ENCODE measurements at places on chromosomes 2 and 18. TPM values are rescaled to one million over a fixed set of nuclear protein-coding genes. Genes with fewer than 3 reads are reported as not detected.

DNA sequence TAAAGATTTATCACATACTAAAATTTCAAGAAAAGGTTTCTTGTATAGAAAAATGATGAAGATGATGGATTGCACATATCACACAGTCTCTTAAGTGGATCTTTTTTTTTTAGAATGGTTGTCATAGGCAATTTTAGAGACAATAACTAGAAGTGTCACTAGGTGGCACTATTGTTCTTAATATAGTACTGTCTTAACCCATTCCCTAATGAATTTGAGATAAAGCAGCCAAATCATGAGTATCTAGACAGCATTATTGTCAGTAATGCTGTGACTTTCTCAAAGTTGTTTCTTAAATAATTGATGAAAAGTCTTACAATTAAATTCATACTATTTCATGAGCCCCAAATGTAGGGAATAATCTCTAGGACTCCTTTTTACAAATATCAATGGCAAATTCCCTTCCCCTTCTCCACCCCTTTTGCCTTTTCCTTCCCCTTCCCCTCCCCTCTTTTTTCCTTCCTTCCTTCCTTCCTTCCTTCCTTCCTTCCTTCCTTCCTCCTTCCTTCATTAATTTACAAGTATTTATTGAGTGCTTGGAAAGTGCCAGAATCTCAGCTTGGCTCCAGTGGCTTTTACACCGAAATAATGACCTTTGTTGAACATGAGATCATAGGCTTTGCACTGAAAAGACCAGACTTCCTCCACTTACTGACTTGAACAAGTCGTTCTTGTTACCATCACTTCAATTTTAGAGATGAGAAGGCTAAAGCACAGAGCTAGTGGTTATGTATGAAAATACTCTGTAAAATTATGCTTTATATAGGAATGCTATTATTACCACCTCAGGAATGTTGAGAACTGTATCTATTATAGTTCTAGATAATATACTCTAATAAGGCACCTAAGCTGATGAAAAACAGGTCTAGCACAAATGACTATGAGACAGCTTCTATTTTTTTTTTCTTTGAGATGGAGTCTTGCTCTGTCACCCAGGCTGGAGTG, 19.8 kb downstream of the MYL12B start:
- DNase-seq, result no peak

SKOR2 gene
- total RNA-seq, result 0.30 TPM

- no peak for DNase-seq
Observed at GRCh38 chr18:22346953-22347605, 70.6 kb downstream of the CTAGE1 start.

DNA sequence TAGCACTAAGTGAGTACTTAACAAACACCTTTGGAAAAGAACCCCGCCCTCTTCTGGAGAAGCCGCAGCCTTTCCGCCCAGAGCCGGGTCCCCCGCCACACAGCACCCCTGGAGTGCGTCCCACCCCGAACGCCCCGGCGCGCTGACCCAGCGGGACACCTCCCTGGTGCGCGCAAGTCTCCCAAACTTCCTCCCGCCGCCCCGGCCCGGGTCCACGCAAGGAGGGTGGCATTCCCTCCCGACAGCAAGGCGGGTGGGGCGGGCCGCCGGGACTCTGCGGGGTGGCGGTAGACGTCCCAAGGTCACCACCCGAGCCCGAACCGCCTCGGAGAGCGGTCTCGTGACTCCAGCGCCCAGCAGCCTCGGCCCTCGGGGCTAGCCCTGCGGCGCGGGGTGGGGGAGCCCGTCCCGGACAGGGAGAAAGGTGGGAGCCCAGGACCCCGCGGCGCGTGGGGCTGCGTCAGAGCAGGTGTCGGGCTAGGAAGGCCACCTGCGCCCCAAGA, 598 bp downstream of the CCDC93 start:
- peak; percentile 31 for DNase-seq

NT5C1B gene
- total RNA-seq, result not detected

- DNase-seq, result no peak
Observed at GRCh38 chr2:35784777-35785176, 570.8 kb upstream of the CRIM1 start.

GRCh38 chr2:135875491-135876065, 665 bp downstream of the MCM6 start:
- peak; percentile 84 for DNase-seq

DNA sequence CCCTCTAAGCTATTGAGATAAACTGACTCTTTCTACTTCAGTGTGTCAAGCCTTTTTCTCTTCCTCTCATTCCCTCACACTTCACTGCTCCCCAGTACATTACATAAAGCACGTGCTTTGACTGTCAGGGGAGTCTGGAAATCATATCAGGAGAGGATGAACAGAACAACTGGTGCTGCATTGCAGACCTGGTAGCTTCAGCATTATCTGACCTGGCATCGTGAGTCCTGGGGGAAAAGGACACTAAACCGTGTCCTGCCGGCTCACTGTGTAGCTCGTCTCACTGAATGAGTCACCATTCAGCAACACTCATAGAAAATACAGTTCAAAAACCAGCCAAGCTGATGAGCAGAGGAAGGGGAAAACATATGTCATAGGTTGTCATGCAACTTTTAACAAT, 108.5 kb upstream of the UNC80 start:
- no peak for DNase-seq

DNA sequence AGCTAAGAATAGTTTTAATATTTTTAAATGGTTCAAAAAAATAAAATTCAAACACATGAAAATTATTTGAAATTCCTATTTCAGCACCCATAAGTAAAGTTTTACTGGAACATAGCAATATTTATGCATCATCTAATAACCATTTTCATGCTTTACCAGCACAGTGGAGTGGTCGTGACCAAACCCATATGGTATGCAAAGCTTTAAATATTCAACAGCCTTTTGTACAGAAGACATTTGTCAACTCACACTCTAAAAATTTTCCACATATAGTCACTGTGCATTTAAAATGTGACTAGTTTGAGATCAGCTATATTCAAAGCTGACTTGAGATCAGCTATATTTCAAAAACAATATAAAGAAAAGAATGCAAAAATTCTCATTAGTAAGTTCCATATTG, 46.2 kb downstream of the PUM2 start:
- no peak for DNase-seq

GRCh38 chr18:58529714-58530354, 99.1 kb downstream of the ALPK2 start:
- DNase-seq, result peak; percentile 63

KYNU gene
- total RNA-seq, result 0.14 TPM

GRCh38 chr2:78982638-78983330, 42.7 kb upstream of the REG3G start:
- no peak for DNase-seq

- no peak for DNase-seq
Observed at GRCh38 chr2:218805627-218806026, 23.7 kb downstream of the CYP27A1 start.

- no peak for DNase-seq
Observed at GRCh38 chr2:135773917-135774316, 32.3 kb downstream of the UBXN4 start.

DNA sequence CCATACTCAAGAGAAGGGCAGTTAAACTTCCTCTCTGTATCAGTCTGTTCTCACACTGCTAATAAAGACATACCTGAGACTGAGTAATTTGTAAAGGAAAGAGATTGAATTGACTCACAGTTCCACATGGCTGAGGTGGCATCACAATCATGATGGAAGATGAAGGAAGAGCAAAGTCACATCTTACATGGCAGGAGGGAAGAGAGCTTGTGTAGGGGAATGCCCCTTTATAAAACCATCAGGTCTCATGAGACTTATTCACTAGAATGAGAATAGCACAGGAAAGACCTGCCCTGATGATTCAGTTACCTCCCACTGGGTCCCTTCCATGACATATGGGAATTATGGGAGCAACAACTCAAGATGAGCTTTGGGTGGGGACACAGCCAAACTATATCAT, 1.4 kb upstream of the IL36B start:
- no peak for DNase-seq
